ENCODE measurements at places on chromosomes 1 and 21. TPM values are rescaled to one million over a fixed set of nuclear protein-coding genes. Genes with fewer than 3 reads are reported as not detected.

The ALX3 gene
- not detected for total RNA-seq

- no peak overlapping the region for H3K4me3 ChIP-seq
- peaks cover 33% of the 10 kb centered on the region for H3K27me3 ChIP-seq
- H3K4me1 ChIP-seq = no peaks in the 10 kb centered on the region
- no peak for DNase-seq
Observed at GRCh38 chr1:14698314-14698713, 99.8 kb downstream of the KAZN start.

- no peaks in the 10 kb centered on the region for H3K4me1 ChIP-seq
- H3K4me3 ChIP-seq = no peak within 1 kb of the TSS
- H3K27me3 ChIP-seq = peaks cover 34% of the 10 kb centered on the region
- no peak for DNase-seq
Observed at GRCh38 chr1:152663098-152663497, at the start of gene LCE2D. Gene LCE2D, plus strand, starts transcription at chr1:152663380. Its CDS starts 726 bp downstream, at chr1:152664106.

GRCh38 chr1:160993544-160994193 is 27.3 kb downstream of the F11R start:
- no peak overlapping the region for H3K27ac ChIP-seq
- H3K4me3 ChIP-seq = no peak overlapping the region
- peaks cover 56% of the 10 kb centered on the region for H3K4me1 ChIP-seq
- no peaks in the 10 kb centered on the region for H3K27me3 ChIP-seq

- no peaks in the 10 kb centered on the region for H3K4me1 ChIP-seq
- no peak overlapping the region for H3K27ac ChIP-seq
- DNase-seq = no peak
- no peak overlapping the region for H3K4me3 ChIP-seq
- H3K27me3 ChIP-seq = no peaks in the 10 kb centered on the region
Observed at GRCh38 chr1:73755649-73756048, 442.3 kb downstream of the LRRIQ3 start.

GRCh38 chr1:81453367-81453703 is 347.4 kb upstream of the ADGRL2 start:
- H3K4me1 ChIP-seq = no peaks in the 10 kb centered on the region
- H3K27me3 ChIP-seq = no peaks in the 10 kb centered on the region
- H3K4me3 ChIP-seq = no peak overlapping the region
- DNase-seq = no peak

The MPL gene
- 0.76 TPM for total RNA-seq

DNA sequence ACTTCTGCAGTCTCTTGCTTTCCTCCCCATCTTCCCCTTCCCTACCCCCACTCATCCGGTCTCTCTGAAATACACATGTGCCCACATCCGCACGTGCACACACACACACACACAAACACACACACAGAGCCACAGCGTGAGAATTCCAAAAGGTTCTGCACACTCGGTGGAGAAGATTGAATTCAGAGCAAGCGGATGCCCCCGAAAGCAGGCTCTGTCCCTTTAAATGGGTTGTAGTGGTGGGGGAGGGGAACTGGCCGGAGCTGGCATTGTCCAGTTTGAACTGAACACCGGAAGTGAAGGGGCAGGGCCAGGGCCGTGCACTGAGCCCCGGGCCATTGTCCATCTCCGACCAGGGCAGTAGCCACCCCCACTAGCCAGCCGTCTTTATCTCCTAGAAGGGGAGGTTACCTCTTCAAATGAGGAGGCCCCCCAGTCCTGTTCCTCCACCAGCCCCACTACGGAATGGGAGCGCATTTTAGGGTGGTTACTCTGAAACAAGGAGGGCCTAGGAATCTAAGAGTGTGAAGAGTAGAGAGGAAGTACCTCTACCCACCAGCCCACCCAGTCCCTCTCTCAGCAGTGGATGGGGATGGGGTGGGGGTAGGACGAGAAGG is 1.3 kb upstream of the LIN28A start:
- no peak overlapping the region for H3K4me3 ChIP-seq
- H3K36me3 ChIP-seq = no peaks in the 10 kb centered on the region
- DNase-seq = no peak
- H3K27me3 ChIP-seq = no peaks in the 10 kb centered on the region
- H3K4me1 ChIP-seq = peaks cover 11% of the 10 kb centered on the region
- no peak overlapping the region for H3K27ac ChIP-seq

Data from PC-9 (cell line).